Upper lobe of right lung (tissue), 1 donor: ENCODE measurements at places on chromosomes 11 and 22. TPM values are rescaled to one million over a fixed set of nuclear protein-coding genes. Genes with fewer than 3 reads are reported as not detected.

GRCh38 chr22:35591714-35592417, 25.3 kb downstream of the MB start:
- H3K4me3 ChIP-seq, result no peak overlapping the region
- H3K4me1 ChIP-seq, result peaks cover 5% of the 10 kb centered on the region
- H3K36me3 ChIP-seq, result no peaks in the 10 kb centered on the region
- no peaks in the 10 kb centered on the region for H3K27me3 ChIP-seq
- H3K27ac ChIP-seq, result no peak overlapping the region
- no peak for DNase-seq

DNA sequence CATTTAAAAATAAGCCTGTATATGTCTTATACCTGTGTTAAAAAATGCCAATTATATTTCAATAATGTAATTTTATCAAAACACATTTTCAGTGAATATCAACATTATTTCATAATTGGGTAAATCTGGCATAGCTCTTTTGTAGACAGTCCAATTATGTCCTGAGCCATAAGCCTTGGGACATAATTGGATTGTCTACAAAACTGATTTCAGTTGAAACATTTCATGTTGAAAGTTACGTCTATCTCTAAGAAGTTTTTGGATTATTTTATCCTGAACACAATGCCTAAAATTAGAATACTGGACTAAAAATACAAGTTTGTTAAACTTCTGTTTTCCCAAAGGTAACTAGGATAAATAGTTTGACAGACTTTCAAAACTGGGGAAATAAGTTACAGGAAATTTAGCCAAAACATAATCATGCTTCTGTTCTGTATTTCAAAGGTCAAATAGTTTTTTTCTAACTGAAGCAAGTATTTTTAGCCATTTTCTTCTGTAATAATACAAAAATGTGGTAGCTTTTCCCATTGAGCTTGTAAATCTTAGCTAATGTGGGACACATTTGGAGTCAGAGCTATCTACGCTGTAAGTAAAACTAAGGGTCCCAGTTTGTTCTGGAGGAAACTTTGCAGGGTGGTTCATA, 100.7 kb upstream of the BIRC3 start:
- H3K36me3 ChIP-seq, result peaks cover 18% of the 10 kb centered on the region
- no peaks in the 10 kb centered on the region for H3K4me1 ChIP-seq

- no peaks in the 10 kb centered on the region for H3K36me3 ChIP-seq
- no peaks in the 10 kb centered on the region for H3K4me1 ChIP-seq
- H3K4me3 ChIP-seq, result no peak overlapping the region
- DNase-seq, result no peak
- no peak overlapping the region for H3K27ac ChIP-seq
Observed at GRCh38 chr11:28820296-28820989, 712.3 kb downstream of the METTL15 start.

DNA sequence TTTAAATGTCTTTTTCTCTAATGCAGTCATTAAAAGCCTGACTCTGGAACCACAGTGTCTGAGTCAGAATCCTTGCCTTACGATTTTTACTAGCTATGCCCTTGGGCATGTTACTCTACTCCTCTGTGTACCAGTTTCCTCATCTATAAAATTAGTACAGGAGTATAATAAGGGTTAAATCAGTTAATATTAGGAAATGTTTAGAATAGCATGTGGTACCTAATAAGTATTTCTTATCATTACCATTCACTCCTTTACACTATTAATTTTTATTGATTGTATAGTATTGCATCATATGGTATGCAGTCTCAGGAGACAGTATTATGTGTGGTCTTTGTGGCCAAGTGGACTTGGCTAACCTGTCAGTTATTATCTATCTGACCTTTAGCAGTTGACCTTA, 68.2 kb downstream of the METTL15 start:
- H3K27me3 ChIP-seq, result no peaks in the 10 kb centered on the region
- no peaks in the 10 kb centered on the region for H3K36me3 ChIP-seq
- H3K27ac ChIP-seq, result no peak overlapping the region
- H3K4me3 ChIP-seq, result no peak overlapping the region

DNA sequence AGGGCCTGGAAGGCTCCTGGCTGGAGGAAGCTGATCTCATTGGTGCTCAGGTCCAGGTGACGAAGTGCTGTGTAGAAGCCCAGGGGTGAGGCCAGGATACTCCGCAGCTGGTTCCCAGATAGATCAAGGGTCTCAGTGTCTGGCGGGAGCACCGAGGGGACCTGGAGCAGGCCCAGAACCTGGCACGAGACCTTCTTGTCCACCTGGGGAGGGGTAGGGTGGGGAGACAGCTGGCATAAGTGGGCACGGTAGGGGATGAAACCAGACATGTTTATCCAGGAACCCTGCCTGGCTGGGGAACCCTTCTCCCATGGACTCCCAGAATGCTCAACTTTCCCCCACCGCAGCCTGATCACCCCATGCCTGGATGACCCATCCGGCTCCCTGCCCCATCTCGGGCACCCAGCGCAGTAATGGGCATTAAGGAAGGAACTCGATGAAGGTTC, 9.2 kb downstream of the LRRC32 start:
- H3K4me3 ChIP-seq, result no peak overlapping the region
- no peaks in the 10 kb centered on the region for H3K36me3 ChIP-seq
- peaks cover 21% of the 10 kb centered on the region for H3K4me1 ChIP-seq
- DNase-seq, result peak; percentile 36
- H3K27me3 ChIP-seq, result no peaks in the 10 kb centered on the region
- H3K27ac ChIP-seq, result no peak overlapping the region

The SCGB1C1 gene
- not detected for total RNA-seq

The NTM gene
- total RNA-seq, result 3.7 TPM
